CD4-positive, alpha-beta T cell treated with Interleukin-15 for 1 hour (primary cell): ENCODE measurements at places on chromosomes 2 and 18.

DNA sequence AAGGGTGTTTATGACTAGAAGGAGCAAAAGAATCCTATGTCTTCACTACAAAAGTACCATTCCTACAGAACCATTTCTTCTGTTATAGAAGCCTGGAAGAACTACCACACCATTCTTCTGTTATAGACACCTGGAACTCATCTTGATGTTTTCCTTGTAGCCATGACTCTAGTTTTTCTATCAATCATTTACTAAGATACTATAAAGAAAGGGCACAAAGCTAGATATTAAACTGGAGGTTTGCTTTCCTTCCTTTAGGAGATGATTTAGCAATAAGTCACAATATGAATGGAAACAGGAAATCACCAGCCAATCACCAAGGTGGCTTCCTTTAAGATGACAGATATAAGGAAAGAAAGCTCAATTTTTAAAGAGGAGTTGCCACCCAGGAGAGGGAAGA lies 100.3 kb upstream of the NEUROD1 start:
- DNase-seq: no peak

DNA sequence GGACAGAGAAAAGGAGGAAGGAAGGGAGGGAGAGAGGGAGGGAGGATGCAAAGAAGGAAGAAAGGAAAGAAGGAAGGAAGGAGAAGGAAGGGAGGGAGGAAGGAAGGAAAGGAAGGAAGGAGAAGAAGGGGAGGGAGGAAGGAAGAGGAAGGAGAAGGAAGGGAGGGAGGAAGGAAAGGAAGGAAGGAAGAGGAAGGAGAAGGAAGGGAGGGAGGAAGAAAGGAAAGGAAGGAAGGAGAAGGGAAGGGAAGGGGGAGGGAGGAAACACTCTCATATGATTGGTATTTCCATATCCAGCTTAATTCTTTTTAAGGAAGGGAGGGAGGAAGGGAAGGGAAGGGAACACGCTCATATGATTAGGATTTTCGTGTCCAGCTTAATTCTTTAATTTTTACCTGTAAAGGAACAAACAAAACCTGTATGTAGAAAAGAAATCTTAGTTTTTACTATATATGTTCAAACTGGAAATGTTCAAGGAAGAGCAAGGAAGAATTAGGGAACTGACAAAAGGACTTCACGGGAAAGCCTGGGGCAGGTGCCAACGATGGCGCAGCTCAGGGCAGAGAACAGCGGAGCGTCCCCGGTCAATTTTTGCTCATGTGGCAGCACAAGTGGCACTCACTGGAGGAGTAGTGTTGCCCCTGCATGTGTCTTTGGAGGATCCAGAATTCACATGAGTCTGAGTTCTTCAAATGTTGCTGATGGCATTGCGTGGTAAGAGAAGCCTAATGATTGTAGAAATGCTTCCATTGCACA lies 228.6 kb downstream of the ZNF516 start:
- no peak for DNase-seq

DNA sequence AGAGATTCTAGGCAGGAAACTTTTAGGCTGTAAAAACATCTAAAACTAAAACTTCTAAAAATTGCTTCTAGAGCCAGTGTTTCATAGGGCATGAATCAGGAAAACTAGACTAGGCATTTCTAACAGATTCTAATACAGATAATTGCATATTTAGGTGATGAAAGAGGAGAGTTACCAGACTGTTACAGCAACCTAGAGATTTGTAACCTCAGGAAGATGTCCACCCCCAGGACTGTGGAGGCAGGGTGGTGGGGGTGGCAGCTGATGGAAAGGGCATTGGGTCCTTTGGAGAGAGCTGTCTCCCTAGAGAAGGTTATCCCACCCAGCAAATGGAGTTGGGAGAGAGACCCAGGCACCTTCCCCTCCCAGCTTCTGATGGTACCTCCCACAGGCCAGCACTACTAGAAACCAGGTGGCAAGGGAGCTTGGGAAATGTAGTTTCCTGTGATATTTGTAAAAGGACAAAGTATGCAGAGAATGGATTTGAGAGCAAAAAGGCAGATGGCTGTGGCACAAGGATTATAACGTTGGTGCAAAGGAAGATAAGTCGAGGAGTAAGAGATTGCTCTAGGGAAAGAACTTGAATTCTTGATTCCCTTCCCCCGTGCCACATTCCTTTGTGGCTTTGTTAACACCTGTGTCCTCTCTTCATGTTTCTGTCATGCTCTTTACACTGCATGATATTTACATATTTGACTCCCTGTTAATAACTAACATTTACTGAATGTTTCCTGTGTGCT lies 75.6 kb upstream of the MGAT5 start:
- no peak for DNase-seq

- DNase-seq: no peak
Observed at GRCh38 chr2:109166811-109167210, 37.8 kb downstream of the SH3RF3 start.

DNA sequence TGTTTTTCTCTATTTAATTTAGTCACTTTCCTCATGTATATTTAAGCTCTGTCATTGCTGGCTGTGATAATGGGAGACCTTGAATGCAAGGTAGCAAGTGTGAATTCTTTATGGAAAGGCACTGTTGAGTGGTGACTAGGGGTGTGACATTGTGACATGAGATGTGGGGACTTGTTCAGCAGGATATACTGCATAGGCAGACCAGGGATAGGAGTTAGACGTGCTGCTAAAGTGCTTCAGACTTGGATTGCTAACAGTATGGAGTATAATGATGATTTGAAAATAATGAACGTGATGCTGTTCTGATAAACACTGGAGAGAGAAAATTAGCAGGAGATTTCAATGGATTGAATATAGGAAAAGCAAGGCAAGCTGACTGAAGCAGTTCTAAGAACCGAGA lies 135.1 kb downstream of the NCOA1 start:
- DNase-seq: no peak

DNA sequence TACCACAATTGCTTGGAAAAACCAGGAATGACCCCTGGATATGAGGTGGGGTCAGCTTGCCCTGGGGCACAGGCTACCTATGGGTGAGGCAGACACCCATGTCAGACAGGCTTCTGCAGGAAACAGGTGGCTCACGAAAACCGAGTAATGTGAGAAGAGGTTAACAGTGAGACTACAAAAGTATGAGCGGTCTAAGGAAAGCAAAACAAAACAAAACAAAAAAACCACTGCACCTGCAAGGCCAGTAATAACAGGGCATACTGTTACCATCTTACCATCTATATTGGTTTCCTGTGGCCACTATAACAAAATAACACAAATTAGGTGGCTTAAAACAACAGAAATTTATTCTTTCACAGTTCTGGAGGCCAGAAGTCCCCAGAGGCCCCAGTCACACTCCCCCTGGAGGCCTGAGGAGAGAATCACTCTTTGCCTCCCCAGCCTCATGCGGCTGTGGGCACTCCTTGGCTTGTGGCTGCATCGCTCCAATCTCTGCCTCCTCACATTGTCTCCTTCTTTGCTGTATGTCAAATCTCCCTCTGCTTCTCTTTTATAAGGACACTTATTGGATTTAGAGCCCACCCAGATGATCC lies 86.6 kb upstream of the EPC2 start:
- no peak for DNase-seq

GRCh38 chr2:45993476-45993991 lies 303.7 kb upstream of the EPAS1 start:
- DNase-seq: peak; percentile 42

DNA sequence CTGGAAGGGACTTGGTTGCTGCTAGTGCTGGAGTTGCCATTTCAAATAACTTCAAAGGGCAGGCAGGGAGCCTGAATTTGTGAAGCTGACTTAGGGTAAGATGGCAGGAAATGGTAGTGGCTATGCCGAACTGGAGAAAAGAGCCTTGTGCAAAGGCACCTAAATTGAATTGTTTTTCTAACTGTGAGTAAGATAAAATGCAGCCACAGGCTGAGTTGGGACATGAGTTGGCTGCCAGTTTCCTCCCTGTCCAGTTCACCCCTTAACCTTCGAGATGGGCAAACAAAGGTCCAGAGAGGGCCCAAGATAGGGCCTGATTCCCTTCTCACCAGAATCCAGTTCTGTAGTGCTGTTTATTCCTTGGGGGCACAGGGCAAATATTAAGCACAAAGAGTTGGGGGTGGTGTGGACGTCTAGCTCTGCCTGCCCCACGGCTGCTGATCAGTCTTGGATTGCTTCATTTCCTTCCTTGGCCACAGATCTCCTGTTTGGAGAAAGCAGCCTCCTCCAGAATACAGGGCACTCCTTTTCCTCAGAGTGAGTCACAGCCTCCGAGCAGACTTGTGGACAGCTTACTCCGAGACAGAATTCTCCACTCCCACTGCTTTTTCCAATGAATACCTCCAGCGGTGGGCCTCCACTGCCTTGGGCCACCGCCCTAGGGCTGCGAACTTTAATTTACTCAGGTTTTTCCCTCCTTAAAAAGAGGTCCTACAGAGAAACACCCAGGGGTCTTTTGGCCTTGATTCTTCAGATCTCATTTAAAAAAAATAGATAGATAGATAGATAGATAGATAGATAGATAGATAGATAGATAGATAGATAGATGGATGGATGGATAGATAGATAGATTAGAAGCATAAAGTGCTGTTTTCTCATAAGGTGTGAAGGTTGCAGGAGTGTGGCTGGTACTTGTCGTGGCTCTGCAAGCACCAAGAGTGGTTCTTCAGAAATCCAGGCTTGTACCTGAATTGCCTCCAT lies 18.4 kb upstream of the SLC20A1 start:
- peak; percentile 27 for DNase-seq

GRCh38 chr2:168639441-168639898 lies 163.0 kb upstream of the NOSTRIN start:
- DNase-seq: no peak

DNA sequence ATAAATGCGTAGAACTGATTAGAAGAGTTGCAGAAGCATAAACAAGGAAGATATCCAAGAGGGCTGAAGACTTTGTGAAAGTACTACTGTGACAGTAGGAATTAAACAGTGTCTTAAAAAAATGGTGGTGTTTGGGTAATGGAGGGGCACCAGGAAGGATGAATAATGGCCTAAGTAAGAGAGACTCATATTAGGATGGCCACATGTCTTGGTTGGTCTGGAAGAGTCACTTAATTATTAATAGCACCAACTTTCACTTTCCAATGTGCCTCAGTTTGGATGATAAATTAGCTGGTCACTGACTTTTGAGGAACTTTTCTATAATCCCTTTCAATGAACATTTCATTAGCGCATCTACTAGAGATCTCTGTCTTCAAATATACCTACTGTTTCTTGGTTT lies 372.2 kb downstream of the NYAP2 start:
- DNase-seq: no peak

DNA sequence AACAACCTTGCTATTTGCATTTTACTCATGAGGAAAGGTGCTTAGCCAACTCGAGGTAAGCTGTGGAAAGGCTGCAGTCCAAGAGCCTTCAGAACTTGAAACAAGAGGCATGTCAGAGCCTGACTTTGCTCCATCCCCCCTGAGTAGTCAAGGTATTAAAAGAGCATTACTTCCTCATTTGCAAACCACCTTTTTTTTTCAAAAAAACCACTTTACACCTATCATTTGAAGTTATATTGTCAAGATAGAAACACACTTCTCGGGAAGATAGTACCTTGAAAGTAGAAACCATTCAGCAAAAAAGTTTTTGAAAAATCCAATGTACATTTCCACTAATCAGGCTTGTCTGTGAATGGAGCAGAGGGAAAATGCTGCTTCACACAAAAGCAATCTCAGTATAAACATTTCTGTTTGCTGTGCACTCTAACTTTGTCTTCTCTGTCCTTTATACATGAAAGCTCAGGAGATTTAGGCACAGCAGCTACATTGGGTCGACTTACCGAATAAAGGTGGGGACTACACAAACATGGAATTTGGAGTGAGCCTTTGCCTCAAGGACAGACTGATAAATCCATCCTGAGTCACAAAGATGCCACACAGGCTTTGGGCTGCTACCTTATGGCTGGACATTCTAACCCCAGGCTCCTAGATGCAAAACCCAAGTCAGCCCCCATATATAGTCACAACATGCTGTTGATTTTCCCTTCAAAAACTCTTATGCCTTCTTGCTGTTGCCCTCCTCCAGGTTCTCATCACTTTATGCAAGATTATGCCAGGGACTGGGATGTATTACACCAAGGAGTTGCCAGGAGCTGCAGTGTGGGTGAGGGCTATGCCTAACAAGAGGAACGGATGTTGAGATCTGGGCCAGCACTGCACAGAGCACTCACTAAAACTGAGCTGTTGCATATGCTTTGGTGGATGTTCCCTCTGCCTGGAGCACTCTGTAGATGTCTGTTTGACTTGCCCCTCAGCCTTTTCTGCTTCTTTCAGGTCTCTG lies 41.4 kb upstream of the EML4 start:
- peak; percentile 43 for DNase-seq

- DNase-seq: no peak
Observed at GRCh38 chr2:198873503-198874471, 584.0 kb downstream of the SATB2 start.

DNA sequence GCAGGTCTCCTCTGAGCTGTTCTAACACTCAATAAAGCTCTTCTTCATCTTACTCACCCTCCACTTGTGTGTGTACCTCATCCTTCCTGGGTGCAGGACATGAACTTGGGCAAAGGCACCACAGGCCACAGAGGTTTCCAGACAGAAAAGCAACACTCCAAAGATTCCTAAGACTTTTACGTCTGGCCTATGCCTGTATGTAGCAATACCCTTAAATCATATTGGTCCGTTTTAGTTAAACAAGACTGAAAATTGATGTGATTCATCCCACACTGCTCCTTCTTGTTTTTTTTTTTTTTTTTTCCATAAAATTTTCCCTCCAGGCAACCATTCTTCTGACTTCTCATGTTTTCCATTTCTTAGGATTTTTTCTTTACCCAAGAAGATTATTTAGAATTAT lies 404.3 kb downstream of the PID1 start:
- no peak for DNase-seq

- no peak for DNase-seq
Observed at GRCh38 chr2:159035790-159036411, 67.5 kb downstream of the TANC1 start.

DNA sequence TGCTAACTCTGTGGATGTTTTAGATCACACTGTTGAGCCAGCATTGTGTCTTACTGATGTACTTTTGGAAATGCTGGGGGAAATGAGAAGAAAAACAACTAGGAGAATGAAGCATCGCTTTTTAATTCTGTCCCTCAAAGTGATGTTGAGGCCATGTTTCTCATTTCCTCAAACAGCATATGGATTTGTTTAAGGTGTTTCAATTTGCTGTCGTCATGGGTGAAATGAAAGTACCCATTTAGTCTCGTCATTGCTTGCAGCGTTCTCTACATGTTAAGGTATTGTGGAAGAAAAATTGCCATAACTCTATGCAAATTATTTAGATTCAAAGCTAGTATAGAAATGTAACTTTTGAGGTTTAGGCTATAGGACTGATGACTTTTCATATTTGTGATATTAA lies 151.3 kb downstream of the KCTD1 start:
- DNase-seq: no peak
